ENCODE measurements at places on chromosomes 11 and 22. TPM values are rescaled to one million over a fixed set of nuclear protein-coding genes. Genes with fewer than 3 reads are reported as not detected.

DNA sequence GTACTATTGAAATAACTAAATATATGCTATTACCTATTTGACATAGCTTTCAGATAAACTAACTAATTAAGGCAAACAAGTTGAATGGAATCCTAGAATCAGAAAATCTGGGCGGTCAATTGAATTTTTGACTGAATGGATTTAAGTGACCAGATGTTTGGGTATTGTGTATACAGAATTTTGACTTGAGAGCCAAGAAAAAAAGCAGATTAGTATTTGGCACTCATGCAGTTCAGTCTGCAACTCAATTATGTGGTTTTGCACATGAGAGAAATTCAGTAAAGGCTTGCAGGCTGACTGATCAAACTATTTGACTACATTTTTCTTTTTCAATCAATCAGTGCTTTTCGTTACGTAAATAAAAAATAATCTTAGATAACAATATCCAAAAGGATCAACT is 254.8 kb downstream of the GUCY1A2 start:
- no peak for DNase-seq

- DNase-seq: no peak
Observed at GRCh38 chr22:33248948-33249347, 190.8 kb upstream of the SYN3 start.

- no peak for DNase-seq
Observed at GRCh38 chr11:26715133-26715532, 6.7 kb downstream of the SLC5A12 start.

DNA sequence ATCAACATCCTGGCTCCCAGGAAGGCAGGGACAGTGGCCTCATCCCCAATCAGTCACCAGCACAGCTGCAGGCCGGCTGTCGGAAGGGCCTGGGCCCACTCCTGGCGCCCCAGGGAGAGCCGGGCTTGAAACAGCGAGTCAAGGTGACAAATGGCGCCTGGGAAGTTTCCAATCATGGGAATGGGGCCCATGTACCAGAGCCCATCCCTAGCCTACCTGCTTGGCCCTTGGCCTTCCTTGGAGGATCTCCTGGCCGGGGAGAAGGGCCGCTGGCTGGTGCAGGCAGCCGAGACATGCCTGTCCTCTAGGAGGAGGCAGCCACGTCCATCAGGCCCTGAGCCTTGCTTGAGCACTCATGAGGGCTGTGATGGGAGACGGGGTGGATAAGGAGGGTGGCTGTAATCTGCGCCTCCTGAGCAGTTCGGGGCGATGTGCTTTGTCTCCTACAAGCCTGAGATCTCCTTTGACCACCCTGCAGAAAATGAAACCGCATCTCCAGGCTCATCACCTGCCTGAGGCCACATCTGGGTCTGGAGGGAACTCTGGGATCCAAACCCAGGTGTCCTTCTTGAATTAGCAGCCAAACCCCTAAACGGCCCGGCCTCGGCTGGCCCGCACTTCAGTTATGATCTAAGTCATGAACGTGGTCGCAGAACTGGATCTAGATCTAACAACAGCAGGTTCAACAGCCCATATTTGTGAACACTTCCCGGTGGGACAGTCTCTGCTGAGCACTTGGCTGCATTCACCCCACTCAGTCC is 862.0 kb downstream of the TBC1D22A start:
- DNase-seq: peak; percentile 29

GRCh38 chr11:134664447-134665187 is 252.6 kb upstream of the B3GAT1 start:
- DNase-seq: no peak

- DNase-seq: no peak
Observed at GRCh38 chr11:27582621-27583020, 76.1 kb upstream of the LIN7C start.

DNA sequence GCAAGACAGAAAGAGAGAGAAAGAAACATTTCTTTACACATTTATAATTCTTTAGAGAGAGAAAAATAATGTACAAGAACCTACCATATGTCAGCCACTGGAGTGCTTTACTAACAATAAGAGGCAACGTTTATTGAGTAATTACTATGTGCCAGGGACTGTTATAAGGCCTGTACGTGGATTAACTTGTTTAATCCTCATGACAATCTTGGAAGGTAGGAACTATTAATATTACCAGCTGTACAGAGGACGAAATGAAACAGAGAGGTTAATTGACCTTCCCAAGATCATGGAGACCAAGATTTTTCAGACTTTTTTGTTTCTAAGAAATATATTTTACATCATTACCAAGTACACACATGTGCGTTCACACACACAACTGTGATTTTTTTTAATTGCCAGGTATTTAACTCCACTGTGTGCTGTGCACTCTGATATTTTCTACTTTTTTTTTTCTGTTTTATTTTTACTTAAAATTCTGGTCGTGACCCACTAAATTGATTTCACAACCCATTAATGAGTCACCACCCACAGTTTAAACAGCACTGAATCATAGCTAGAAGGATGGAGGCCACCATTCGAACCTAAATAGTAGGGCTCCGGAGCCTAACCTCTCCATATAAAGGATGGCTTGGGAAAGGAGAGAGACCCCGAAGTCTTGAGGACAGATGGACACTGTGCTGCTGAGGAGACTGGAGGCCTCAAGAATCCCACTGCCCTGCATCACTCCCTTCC is 21.4 kb downstream of the CREB3L1 start:
- DNase-seq: no peak

GRCh38 chr22:19579880-19580279 is 55.7 kb upstream of the CLDN5 start:
- DNase-seq: no peak

GRCh38 chr22:48138427-48138826 is 1376.0 kb downstream of the TBC1D22A start:
- no peak for DNase-seq

GRCh38 chr11:2534957-2535672 is 90.3 kb downstream of the KCNQ1 start:
- DNase-seq: no peak

- DNase-seq: no peak
Observed at GRCh38 chr11:34303028-34303570, 54.7 kb downstream of the ABTB2 start.

OR4C46 gene
- not detected for total RNA-seq

C22orf23 gene
- not detected for total RNA-seq

SLC22A25 gene
- total RNA-seq: not detected

P4HA3 gene
- not detected for total RNA-seq
